Lung (tissue), 17 donors: ENCODE measurements at places on chromosomes 1 and 21.
A peak's percentile ranks its signal among the peaks of the same experiment; 100 is the strongest.

DNA sequence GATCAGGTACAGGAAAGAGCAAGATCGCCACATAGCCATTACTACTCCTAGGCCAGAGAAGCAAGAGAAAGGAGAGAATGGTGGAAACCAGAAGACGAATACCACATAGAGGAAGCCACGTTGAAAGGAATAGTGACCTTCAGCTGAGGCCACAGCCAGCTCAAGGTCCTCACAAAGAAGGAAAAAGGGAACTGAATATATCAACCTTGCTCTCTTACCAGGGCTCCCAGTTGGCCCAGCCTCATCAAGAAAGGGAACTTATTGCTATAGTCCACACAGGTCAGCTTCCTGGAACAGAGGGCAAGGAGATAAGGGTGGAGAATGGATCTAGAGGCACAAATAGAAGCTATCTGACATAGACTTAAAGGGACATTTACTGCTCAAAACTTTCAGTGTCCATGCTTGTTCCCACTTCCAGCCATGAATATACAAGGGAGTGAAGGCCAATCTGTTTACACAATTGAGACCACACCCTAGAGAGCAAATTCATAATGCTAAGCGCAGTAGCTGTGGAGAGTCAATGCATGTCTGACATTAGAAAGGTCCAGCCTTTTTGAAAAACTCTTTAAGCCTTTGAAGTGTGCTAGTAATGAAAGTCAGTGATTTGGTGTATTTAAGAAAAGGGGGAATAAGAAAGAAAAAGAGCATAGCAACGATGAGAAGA lies 120.7 kb upstream of the ZC3H11B start:
- no peak for DNase-seq

DNA sequence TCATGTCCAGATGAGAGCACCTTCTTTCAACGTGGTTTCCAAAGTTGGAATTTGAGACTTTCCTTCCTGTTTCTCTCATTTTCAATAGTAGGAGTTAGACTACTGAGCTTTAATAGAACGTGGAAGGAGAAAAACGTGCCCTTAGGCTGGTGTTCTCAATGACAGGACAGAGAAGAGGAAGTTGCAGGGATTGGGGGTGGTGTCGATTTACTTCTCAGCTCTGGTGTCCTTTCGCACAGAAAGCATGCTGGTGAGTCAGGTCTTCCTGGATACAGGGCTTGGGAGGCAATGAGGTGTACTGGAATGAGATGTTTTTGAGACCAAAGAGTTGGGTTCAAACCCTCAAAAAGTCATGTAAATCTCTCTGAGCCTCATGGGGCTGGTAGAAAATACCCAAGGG lies 67.1 kb downstream of the HIVEP3 start:
- no peak for DNase-seq

GRCh38 chr1:38208716-38209632 lies 162.4 kb upstream of the POU3F1 start:
- DNase-seq = peak; percentile 79

DNA sequence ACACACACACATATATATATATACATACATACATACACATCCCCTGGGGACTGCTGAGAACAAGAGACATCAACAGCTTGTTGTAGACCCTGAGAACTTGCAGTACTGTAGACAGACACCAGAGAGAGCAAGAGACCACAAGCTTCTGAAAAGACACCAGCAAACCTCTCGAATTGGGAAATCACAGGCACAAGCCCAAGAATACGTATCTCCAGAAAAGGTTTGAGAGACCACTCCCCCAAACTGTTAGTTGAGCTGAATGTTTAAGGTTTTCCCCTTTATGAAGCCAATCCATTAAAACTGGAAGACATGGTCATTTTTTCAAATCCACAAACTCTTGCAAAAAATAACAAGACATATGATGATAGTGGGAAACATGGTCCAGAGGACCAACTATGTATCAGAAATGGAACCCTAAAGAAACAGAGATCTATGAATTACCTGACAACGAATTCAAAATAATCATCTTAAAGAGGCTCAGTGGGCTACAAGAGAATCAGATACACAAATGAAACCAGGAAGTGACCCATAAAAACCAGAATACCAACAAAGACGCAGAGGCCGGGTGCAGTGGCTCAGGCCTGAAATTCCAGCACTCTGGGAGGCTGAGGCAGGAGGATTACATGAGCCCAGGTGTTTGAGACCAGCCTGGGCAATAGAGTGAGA lies 45.1 kb downstream of the SLC2A1 start:
- peak; percentile 87 for DNase-seq

- no peak for DNase-seq
Measured at GRCh38 chr1:96414598-96414997, 307.0 kb upstream of the PTBP2 start.

DNA sequence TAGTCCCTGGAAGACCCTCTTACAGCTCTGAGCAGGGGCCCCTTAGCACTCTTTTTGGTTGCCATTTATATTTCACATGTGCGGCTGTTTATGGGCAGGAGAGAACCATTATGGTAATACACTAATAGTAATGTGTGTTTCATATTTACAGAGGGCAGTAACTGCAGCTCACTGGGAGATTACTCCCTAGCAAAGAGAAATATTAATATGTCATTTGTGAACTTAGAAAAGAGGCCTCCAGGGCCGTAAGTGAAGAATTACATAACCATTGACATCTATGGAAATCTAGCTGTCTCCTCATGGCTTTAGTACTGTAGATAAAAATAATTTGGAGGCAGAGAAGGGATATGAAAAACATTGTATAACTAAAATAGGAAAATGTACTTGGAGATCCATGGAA lies 23.4 kb upstream of the RGS16 start:
- DNase-seq = no peak

- peak; percentile 76 for DNase-seq
Measured at GRCh38 chr1:109931189-109931731, 20.6 kb downstream of the CSF1 start.

- DNase-seq = no peak
Measured at GRCh38 chr21:45998276-45998701, 16.7 kb downstream of the COL6A1 start.

GRCh38 chr1:39391691-39392679 lies 99.5 kb upstream of the BMP8A start:
- DNase-seq = peak; percentile 80

- DNase-seq = peak; percentile 89
Measured at GRCh38 chr1:201656311-201657032, 117.5 kb downstream of the NAV1 start.

DNA sequence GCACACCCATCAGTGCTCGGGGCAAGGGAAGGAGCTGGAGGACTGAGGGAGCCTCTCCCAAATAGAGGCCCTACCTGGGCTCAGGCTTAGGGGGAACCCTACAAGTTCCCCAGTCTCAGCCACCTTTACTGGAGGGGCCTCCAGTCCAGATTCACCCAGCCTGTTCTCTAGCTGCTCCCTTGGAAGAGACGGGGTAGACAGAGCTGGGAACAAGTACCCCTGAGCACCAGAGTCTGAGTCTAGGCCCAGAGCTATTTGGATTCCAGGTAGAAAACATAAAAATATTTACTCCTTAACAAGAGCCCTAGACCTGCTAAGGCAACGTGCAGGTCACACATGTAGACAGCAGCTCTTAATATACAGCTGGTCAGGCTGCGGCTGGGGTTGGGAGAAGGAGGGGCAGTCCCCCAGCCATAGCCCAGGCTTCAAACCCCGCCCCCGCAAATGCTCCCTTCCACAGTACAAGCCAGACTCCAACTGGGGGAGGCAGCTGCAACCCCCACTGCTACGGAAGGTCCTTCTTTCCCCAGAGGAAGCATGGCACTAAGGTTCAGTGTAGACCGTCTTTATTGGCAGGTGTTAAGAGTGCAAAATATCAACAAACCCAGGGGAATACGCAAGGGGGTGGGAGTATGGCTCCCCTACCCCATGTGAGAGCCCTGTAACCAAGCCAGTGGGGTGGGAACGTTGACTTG lies 8.0 kb downstream of the TENT5B start:
- peak; percentile 55 for DNase-seq

DNA sequence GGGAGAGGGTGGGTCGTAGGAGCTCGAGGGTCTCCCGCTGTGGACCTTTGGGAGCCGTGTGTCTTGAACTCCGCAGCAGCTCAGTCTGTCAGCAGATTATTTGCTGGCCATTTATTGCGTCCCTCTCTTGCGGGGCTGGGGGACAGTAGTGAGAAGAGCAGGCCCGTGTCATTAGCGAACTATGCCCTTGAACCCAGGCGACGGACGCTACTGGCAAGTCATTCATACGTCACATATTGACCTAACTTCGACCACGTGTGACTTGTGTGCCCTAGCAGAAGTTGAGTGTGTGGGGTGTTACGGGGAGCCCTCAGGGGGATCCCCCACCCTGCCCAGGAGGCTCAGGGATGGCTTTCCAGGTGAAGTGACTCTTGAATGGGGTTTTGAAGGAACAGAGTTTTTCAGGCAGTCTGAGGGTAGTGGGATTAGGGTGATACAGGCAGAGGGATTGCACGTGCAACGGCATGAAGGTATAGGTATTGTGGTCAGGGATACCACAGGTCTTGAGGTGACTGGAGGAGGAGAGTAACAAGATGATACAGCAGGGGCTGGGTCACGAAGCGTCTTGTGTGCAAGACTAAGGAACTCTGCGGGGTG lies 13.0 kb downstream of the RCC1 start:
- DNase-seq = no peak

GRCh38 chr1:19643121-19643520 lies 990 bp upstream of the NBL1 start:
- DNase-seq = no peak

- no peak for DNase-seq
Measured at GRCh38 chr1:3094863-3095780, 26.1 kb downstream of the PRDM16 start.

GRCh38 chr1:51558375-51558924 lies 39.4 kb upstream of the EPS15 start:
- no peak for DNase-seq

GRCh38 chr21:37869661-37870060 lies 46.6 kb downstream of the KCNJ6 start:
- DNase-seq = no peak

- DNase-seq = no peak
Measured at GRCh38 chr21:29928537-29928936, 11.3 kb downstream of the GRIK1 start.

- DNase-seq = no peak
Measured at GRCh38 chr1:86239490-86239889, 82.9 kb upstream of the COL24A1 start.

GRCh38 chr1:99726407-99726806 lies 40.0 kb downstream of the FRRS1 start:
- no peak for DNase-seq

GRCh38 chr21:45536301-45537081 lies 5.7 kb downstream of the SLC19A1 start:
- no peak for DNase-seq

GRCh38 chr1:63789856-63790605 lies 16.2 kb downstream of the ROR1 start:
- no peak for DNase-seq

DNA sequence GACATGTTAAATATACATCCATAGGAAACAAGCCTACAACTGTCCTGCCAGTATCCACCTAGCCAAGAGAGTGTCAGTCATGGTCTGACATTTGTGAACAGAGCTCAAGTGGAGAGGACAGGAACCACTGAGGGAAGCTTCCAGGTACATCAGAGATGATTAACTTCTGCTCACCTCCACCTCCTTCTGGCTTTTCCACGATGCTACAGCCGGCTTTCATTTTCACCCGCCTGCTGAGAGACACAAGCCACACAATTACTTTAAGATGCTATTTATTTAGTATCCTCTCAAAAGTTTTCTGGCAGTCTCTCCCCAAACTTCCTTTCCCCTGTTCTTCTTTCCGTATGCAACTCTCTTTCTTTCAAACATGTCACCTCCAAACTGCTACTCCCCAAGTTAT lies 2.1 kb downstream of the ETV3 start:
- DNase-seq = no peak

DNA sequence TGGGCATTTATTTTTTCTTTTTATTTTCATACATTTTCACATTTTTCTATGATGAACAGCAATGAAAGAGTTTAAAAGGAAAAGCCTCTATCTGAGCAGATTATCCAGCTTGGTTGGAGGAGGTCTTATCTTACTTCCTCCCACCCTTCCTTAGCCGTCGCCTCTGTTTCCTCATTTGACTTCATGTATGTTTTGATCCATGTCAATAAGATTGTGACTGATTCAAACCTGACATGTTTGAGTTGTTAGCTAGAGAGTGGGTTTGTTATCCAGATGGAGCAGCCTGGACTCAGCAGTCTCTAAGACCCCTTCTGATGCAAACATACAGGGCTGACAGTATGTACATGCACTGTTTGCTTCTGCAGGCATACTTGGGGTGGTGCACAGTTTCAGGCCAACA lies 31.2 kb downstream of the MACO1 start:
- no peak for DNase-seq

- no peak for DNase-seq
Measured at GRCh38 chr1:115465802-115466363, 127.8 kb upstream of the NGF start.

GRCh38 chr1:202159534-202160371 lies 649 bp downstream of the PTPN7 start:
- no peak for DNase-seq

- peak; percentile 70 for DNase-seq
Measured at GRCh38 chr21:27423038-27423437, 456.1 kb upstream of the ADAMTS5 start.

DNA sequence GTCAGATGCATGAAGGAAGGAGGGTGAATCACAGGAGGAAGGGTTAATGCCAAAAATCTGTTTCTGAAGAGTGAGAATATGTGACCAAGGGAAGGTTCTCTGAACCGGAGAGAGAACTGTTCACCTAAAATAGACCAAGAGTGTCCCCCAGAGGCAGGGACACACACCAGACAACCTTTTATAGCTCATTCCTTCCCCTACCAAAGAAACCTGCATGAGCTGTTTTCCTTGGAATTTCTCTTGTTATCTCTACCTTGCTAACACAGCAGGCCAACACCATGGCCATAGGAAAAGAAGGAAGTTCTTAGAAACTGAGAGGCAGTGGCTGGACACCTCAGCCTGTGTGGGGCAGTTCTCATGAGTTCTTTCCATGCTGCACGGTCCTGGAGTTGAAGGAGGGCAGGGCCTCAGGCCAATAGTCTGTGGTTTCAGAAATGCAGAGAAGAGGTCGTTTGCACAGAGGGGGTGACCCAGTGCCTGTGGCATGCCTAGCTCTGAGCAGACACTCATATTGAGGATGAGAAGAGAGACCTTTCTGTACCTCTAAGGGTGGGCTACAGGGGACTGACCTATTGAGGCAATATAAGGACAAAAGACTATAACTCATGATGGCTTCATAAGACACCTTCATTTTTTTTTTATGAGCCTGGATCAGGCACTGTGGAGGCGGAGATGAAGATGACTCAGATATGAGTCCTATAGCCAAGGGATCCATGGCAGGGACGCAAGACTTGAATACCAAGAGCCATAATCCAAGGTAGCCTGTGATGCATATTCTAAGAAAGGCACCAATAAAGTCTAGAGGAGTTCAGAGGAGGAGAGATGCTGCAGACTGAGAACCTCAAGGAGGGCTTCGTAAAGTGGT lies 39.4 kb downstream of the IGFN1 start:
- DNase-seq = peak; percentile 9

DNA sequence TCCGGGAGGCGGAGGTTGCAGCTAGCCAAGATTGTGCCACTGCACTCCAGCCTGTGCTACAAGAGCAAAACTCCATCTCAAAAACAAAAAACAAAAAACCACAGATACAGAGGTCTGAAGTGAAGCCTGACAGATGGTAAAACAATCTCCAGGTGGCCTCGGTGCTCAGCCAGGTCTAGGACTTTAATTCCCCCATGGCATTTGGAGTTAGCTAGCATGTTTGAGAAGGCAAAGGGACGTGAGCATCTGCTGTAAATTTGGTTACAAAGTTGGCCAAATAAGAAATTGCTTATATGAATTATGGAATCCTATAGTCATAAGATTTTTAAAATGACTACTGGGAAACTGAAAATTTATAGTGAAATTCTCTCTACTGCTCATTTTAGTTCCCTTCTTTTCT lies 98.3 kb upstream of the FMN2 start:
- DNase-seq = no peak

GRCh38 chr21:45319461-45320211 lies 31.9 kb upstream of the POFUT2 start:
- no peak for DNase-seq
